ENCODE measurements at places on chromosomes 7 and 10. TPM values are rescaled to one million over a fixed set of nuclear protein-coding genes. Genes with fewer than 3 reads are reported as not detected.

GRCh38 chr10:26407406-26407969, 30.7 kb upstream of the APBB1IP start:
- DNase-seq: no peak

DNA sequence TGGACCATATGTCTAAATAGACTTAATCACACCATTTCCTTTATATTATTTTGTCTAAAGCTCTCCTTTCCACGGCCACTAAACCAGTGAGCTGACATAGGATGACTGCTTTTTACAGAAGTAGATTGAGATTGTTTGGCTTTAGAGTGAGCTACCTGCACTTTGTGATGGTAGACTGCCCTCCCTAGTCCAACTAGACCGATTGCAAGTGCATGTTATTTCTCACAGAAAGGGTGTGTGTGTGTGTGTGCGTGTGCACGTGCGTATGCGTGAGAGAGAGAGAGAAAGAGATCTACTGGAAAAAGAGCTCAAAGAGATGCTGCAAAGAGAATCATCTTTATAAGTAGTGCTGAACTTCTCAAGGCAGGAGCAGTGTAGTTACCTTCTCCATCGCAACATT, 60.7 kb downstream of the VCL start:
- peak; percentile 19 for DNase-seq

DNA sequence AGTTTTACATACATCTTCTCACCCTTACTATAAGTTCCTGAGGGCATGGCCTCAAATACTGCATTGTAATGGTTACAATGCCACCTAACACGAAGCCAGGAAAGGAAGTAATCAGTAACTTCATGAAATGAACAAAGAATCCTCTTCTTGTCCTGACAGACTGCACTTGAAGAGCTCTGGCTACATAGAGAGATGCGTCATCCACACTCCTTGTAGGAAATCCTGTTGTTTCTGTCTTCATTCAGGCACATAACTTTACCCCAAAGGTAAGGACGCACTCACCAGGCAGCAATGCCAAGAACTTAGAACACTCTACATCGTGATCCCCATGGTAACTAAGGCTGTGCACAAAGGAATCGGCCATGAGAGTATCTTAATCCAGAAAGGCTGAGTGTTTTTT, 80.3 kb upstream of the ARID5B start:
- no peak for DNase-seq

DNA sequence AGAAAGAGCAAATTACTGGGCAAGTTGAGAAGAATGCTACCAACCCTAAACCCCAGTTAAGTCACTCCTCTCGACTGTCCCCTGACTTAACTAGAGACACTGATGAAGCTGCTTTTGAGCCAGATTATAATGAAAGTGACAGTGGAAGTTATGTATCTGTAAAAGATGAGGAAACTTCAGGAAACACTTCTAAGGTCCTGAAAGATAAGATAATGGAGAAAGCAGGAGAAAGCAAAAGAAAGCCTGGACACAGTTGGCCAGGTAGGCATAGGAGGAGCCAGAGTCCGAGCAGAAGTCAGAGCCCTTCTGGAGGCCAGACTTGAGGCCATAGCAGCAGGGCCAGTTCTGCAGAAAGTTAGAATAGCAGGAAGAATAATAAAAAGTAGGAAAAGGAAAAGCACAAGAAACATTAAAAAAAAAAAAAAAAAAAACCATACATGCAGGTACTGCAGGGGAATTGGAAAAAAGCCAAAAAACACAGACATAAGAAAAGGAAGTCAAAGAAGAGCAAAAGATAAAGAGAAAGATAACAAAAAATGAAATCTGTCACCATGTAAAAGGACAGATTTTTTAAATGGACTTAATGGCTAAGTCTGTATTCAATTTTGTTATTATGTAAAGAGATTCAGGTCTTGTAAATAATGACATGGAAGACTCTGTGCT, 101.0 kb upstream of the KCNMA1 start:
- no peak for DNase-seq

OPN1SW gene
- total RNA-seq: not detected

- DNase-seq: no peak
Observed at GRCh38 chr10:131841661-131842139, 59.1 kb upstream of the PPP2R2D start.

CABCOCO1 gene
- 0.14 TPM for total RNA-seq

- no peak for DNase-seq
Observed at GRCh38 chr7:8214244-8214824, 47.6 kb downstream of the ICA1 start.

DNA sequence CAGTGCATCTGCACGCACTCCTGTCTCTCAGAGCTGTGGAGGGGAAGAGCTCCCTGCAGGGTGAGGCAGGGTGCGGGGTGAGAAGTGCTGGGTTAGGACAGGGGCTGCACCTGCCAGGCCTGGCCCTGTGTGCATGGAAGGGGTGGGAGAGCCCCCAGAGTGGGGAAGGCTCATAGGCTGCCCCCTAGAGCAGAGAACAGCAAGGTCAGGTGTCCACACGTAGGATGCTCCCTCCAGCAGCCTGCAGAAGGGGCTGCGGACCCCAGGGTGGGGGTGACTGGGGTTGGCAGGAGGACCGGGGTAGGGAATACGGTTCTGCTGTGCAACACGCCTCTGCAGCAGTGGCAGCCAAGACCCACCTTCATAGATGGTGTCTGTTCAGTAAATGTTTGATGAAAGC, 208.6 kb downstream of the PTPRN2 start:
- no peak for DNase-seq

- DNase-seq: no peak
Observed at GRCh38 chr10:66832781-66833422, 92.9 kb upstream of the LRRTM3 start.

- no peak for DNase-seq
Observed at GRCh38 chr10:71618598-71618997, 101.0 kb downstream of the C10orf105 start.

DNA sequence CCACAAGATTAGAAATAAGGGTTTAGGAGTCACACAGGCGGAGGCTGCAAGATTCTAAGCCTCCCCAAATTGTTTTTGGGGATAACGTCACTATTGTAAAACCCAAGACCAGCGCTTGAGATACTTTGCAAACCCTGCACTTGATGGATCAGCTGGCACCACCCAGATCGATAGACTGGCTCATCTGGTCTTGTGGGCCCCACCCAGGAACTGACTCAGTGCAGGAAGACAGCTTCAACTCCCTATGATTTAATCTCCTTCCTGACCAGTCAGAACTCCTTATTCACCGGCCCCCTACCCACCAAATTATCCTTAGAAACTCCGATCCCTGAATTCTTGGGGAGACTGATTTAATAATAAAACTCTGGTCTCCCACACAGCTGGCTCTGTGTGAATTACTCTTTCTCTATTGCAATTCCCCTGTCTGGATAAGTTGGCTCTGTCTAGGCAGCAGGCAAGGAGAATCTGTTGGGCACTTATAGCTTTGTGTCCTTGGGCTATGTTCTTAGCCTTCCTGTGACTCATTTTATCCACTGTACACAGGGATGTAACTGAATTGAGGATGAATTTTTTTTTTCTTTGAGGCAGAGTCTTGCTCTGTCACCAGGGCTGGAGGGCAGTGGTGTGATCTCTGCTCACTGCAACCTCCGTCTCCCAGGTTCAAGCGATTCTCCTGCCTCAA, 64.4 kb upstream of the CARD11 start:
- DNase-seq: no peak

NUPR2 gene
- 0.38 TPM for total RNA-seq

TEX47 gene
- not detected for total RNA-seq

CPA5 gene
- 17.2 TPM for total RNA-seq

RBP4 gene
- total RNA-seq: 0.19 TPM

DNA sequence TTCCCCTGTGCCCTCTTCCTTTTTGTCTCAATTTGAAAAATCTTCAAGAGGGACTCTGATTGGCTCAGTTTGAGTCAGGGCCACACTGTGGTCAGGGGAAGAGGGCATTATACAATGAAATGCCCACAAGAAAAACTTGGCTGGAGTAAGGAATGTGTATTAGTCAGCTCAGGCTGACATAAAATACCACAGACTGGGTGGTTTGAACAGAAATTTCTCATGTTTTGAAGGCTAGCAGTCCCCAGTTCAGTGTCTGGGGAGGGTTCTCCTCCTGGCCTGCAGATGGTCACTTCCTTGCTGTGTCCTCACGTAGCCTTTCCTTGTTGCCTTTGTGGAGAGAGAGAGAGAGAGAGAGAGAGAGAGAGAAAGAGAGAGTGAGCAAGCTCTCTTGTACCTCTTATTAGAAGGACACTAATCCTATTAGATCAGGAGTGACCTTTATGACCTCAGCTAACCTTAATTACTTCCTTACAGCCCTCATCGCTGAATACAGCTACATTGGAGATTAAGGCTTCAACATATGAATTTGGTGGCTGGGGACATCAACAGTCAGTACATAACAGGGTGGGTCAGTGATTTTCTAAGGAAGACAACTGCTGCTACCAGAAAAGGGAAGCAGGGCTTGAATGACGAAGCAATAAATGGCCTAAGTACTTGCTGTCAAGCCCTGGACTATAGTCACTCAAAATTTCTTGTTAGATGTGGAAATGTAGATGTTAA, 25.8 kb upstream of the FAM13C start:
- no peak for DNase-seq

DNA sequence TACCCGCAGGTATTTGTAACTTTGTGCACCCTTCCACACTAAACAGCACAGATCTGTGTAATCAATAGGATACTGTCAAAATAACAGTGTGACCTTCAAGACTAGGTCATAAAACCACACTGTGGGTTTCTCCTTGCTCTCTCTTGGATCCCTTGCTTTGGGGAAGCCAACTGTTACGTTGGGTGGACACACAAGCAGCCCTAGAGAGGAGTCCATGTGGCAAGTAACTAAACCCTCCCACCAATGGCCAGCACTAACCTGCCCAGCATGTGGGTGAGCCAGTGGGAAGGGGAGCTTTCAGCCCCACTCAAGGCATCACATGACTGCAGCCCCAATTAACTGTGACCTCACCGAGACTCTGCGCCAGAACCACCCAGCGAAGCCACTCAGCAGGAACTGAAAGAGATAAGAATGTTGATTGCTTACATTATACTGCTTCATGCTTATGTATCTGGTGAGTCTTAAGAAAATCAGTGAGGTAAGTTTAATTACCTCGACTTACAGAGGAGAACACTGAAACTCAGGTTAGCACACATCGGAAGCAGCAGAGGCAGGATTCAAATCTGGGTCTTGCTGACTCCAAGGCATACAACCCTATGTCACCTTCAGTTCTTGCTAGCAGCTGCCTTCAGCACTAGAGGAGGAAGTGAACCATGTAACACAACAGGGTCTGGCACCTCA, 9.4 kb upstream of the ZC3HAV1 start:
- DNase-seq: no peak

- no peak for DNase-seq
Observed at GRCh38 chr7:149727053-149727898, 46.1 kb downstream of the ZNF467 start.

- DNase-seq: no peak
Observed at GRCh38 chr7:149209518-149210269, 14.3 kb downstream of the ZNF282 start.

GRCh38 chr7:22647451-22648257, 79.3 kb upstream of the IL6 start:
- DNase-seq: no peak

GRCh38 chr7:63080406-63080805, 918.2 kb upstream of the ZNF722 start:
- DNase-seq: no peak

- no peak for DNase-seq
Observed at GRCh38 chr10:131743190-131744151, 157.3 kb upstream of the PPP2R2D start.

- no peak for DNase-seq
Observed at GRCh38 chr10:63375859-63376258, 89.9 kb downstream of the JMJD1C start.

Measured in thymus (tissue), 14 donors.